NCI-H1436 treated with DMSO at 0.1 percent for 48 hours (cell line): ENCODE measurements at places on chromosomes 3 and 15.
A peak's percentile ranks its signal among the peaks of the same experiment; 100 is the strongest.

DNA sequence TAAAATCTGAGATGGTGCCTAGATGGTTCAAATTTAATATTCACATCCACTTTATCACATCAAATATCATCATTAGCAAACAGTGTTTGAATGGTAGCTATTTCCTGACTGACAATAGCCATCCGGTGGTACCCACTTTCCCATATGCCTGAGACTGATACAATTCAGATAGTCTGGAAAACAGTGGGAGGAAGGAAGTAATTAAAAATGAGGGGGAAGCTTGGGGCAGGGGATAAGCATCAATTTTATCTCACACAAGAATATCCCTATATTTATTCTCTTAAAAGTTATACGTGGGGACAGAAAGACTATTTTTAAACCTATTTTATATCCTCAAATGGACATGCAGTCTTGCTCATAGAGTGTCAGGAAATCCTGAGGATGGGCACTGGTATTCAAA is 122.5 kb upstream of the GAP43 start:
- DNase-seq: no peak

GRCh38 chr15:73034221-73034620 is 18.0 kb upstream of the NEO1 start:
- DNase-seq: no peak

DNA sequence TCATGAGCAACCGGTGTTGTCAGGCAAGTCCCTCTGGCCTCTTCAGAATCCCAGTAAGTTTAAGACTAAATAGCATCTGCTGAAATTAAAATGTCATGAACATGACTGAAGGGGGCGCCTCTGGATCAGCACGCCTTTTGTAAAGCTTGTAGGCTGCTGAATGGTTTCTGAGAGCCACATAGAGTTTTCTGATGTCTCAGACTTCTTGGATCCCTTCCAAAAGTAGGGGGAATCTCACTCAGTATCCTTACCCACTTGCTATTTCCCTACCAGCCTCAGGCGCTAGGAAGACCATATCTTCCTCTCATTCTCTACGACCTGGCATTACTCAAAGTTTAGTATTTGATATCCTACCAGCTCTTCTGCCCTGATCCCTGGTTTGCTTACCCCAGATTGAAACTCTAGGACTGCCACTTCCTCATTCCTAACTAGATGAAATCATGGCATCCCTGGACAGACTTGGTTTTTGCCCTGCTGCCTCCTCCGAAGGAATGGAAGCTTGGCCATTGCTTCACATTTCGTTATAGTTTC is 62.7 kb upstream of the CD47 start:
- DNase-seq: peak; percentile 66

- no peak for DNase-seq
Observed at GRCh38 chr15:67880651-67881182, 40.9 kb upstream of the RNU6-1 start.

DNA sequence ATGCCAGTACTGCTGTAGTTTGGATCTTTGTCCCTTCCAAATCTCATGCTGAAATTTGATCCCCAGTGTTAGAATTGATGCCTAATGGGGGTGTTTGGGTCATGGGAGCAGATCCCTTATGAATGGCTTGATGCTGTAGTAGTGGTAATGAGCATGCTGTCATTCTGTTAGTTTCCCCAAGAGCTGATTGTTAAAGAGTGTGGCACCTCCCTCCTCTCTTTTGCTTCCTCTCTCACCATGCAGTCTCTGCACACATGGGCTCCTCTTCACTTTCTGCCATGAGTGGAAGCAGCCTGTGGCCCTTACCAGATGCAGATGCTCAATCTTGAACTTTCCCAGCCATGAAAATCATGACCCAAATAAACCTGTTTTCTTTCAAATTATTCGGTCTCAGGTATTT is 141.3 kb upstream of the DPPA4 start:
- no peak for DNase-seq

DNA sequence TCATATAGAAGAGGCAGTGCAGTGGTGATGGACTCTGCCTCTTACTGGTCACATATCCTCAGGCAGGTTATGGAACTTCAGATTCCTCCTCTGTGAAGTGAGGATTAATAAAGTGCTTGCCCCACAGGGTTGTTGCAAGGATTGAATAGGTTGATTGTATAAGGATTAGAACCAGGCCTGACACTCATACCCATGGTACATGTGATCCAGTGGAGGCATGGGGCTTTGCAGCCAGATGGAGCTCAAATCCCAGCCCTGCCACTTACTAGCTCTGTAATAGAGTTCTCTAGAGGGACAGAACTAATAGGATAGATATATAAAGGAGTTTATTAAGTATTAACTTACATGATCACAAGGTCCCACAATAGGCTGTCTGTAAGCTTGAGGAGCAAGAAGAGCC is 184.6 kb upstream of the EIF1B start:
- DNase-seq: no peak

GRCh38 chr3:135874035-135874434 is 91.5 kb upstream of the PPP2R3A start:
- DNase-seq: no peak
